ENCODE measurements at places on chromosomes 16 and 17. TPM values are rescaled to one million over a fixed set of nuclear protein-coding genes. Genes with fewer than 3 reads are reported as not detected.

FAM171A2 gene
- total RNA-seq, result 0.25 TPM

CCDC102A gene
- 3.6 TPM for total RNA-seq

DNA sequence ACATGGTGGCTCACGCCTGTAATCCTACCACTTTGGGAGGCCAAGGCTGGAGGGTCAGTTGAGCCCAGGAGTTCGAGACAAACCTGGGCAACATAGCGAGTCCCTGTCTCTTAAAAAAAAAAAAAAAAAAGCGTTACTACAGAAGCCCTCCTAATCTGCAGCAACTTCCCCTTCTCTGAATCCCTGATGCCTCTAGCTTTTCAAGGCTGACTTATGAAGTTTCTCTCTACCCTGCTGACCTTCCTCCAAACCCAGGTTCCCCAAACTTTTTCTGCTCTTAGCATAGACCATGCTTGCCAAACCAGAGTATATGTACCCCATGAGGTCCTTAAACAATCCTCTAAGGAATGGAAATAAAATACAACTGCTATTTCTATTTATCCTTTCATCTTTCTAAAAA is 16.4 kb downstream of the LYRM1 start:
- no peaks in the 10 kb centered on the region for H3K36me3 ChIP-seq
- no peak overlapping the region for H3K4me3 ChIP-seq
- no peak for DNase-seq
- no peaks in the 10 kb centered on the region for H3K27me3 ChIP-seq
- no peaks in the 10 kb centered on the region for H3K4me1 ChIP-seq
- no peak overlapping the region for H3K27ac ChIP-seq

CIITA gene
- 5.1 TPM for total RNA-seq

GRCh38 chr17:62101090-62101489 is 36.0 kb upstream of the MED13 start:
- no peaks in the 10 kb centered on the region for H3K36me3 ChIP-seq
- DNase-seq, result no peak
- H3K27me3 ChIP-seq, result peaks cover 2% of the 10 kb centered on the region
- no peak overlapping the region for H3K4me3 ChIP-seq

DNA sequence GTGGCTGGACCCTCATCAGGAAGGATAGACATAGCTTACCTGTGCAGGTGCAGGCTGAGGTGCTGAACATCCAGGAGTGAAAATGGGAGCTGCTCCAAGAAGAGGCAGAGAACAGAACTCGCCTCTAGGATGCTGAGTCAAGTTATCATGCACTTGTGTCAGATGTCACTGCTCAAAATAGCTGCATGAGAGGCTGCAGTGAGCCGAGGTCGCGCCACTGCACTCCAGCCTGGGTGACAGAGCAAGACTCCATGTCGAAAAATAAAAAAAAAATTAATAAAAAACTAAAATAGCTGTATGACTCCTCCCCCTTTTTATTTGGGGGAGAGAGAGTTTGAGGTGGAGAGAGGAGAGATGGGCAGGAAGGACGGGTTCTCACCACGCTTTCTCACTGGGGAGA is 148.8 kb downstream of the FOXL1 start:
- H3K27me3 ChIP-seq, result peaks cover 16% of the 10 kb centered on the region
- H3K27ac ChIP-seq, result no peak overlapping the region
- H3K36me3 ChIP-seq, result no peaks in the 10 kb centered on the region
- H3K4me3 ChIP-seq, result no peak overlapping the region
- H3K4me1 ChIP-seq, result peaks cover 11% of the 10 kb centered on the region
- no peak for DNase-seq

DNA sequence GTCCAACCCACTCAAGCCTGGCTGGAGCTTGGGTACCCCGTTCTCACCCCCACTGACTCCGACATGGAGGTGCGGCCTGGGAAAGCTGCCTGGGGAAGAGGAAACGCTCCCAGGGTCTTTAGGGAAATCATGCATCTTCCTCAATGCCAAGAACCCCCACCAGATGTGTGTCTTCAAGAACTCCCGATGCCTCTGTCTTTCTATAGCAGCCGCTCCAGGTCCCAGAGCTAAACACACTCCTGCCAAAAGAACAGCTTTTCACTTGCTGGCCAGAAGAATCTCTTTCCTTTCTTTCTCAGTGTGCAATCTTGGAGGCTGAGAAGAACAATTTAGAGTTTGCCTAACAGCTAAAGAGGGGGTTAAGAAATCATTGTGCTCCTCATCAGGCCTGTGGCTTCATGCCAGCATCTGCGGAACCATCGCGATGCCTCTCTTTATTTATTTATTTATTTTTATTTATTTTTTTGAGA is 41.1 kb upstream of the MTSS2 start:
- DNase-seq, result peak; percentile 60
- H3K4me1 ChIP-seq, result peaks cover 40% of the 10 kb centered on the region
- no peaks in the 10 kb centered on the region for H3K27me3 ChIP-seq
- H3K4me3 ChIP-seq, result no peak overlapping the region

- H3K4me1 ChIP-seq, result no peaks in the 10 kb centered on the region
- no peaks in the 10 kb centered on the region for H3K36me3 ChIP-seq
- no peak overlapping the region for H3K4me3 ChIP-seq
- no peak overlapping the region for H3K27ac ChIP-seq
- no peak for DNase-seq
Measured at GRCh38 chr16:58366247-58367031, 25.8 kb upstream of the GINS3 start.

GLIS2 gene
- 16.8 TPM for total RNA-seq

DNA sequence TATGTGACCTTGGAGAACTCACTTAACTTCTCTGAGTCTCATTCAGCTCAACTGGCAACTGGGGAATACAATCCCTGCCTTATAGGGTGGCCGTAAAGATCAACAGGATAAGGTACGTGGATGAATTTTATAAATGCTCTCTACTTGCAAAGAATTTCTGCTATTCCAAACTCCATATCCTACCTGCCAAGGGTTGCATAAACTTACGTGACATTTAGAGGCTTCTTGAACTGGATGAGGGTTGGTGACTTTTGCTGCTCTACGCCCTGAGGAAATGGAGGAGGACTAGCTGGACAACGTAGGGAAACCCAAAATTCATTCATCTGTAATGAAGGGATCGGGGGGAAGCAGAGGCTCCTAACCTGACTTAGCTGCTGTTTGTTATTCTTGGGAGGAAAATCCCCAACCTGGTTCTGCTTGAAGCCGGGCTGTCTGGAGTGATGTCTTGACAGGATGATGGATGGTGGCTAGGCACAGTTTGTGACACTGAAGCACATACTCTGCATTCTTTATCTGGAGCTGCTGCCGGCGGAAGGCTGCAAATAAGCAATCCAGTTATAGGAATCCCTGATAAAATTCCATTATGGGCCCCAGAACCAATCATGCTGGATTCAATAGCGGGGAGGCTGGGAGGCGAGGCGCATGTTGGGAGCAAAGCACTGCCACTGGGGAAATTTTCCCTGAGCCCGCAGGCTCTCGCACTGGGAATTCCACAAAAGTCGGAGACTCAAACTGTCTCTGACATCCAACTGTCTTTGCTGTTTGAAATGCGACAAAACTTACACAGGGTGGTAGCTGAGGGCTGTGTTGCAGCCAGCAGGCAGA is 94.7 kb upstream of the SDK2 start:
- H3K27me3 ChIP-seq, result no peaks in the 10 kb centered on the region
- DNase-seq, result no peak
- H3K4me3 ChIP-seq, result no peak overlapping the region
- no peak overlapping the region for H3K27ac ChIP-seq
- H3K36me3 ChIP-seq, result no peaks in the 10 kb centered on the region

ARL17A gene
- 5.5 TPM for total RNA-seq

DNA sequence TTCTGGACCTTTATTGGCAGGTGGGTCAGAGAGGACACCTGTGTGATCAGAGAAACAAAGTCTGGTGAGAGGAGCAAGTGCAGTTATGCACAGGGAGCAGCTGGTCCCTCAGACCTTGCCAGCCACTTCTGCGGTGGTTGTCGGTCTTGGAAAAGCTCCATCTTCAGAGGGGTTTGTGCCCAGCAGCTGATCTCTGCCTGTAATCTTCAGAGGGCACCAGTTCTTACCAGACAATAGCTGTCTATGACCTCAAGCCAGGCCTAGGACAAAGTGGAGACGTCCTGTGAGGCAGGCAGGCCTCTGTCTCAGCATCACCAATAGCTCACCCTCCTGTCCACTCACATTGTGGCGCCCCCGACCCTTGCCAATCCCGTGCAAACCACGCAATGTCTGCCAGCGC is 66.5 kb upstream of the TBX2 start:
- H3K27me3 ChIP-seq, result no peaks in the 10 kb centered on the region
- no peak for DNase-seq
- no peak overlapping the region for H3K27ac ChIP-seq
- peaks cover 48% of the 10 kb centered on the region for H3K4me1 ChIP-seq
- no peaks in the 10 kb centered on the region for H3K36me3 ChIP-seq

DNA sequence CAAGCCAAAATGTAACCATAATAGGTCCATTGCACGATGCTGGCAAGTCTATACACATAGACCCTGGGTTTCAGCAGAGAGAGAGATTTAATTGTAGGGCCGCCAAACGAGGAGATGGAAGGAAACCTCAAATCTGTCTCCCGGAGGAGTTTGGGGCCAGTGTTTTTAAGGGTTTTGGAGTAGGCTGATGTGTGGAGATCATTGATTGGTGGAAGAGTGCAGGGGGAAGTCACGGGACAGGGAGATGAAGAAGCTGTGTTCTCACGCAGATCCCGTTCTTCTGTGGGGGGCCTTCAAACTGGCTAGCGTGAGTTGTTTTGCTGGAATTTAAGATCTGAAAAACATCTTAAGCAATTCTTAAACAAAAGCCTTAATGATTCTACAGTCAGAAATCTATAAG is 84.8 kb downstream of the KATNIP start:
- H3K36me3 ChIP-seq, result peaks cover 50% of the 10 kb centered on the region
- H3K4me1 ChIP-seq, result no peaks in the 10 kb centered on the region
- no peaks in the 10 kb centered on the region for H3K27me3 ChIP-seq

GRAPL gene
- 1.7 TPM for total RNA-seq

- no peak overlapping the region for H3K27ac ChIP-seq
- H3K27me3 ChIP-seq, result no peaks in the 10 kb centered on the region
- no peaks in the 10 kb centered on the region for H3K4me1 ChIP-seq
- H3K36me3 ChIP-seq, result no peaks in the 10 kb centered on the region
Measured at GRCh38 chr17:51402899-51403298, 142.6 kb downstream of the UTP18 start.

TEX19 gene
- not detected for total RNA-seq

TEDC2 gene
- total RNA-seq, result 0.85 TPM

DNA sequence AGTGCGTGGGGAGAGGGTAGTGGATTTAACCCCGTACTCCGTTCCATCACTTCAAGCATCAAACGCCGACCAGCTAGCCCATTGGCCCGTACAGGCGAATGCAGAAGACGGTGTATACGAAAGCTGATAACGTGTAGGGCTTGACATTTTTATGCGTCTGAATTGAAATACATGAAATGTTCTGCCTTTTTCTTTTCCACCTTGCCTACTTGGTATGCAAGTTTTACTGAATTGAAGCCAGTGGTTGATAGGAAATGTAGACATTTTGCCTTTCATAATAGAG is 834 bp upstream of the STAT3 start:
- H3K36me3 ChIP-seq, result no peaks in the 10 kb centered on the region
- peak overlapping the region; percentile 95 for H3K27ac ChIP-seq
- H3K27me3 ChIP-seq, result no peaks in the 10 kb centered on the region
- H3K4me1 ChIP-seq, result peaks cover 24% of the 10 kb centered on the region
- no peak for DNase-seq

GRCh38 chr16:88378401-88378800 is 4.4 kb upstream of the ZNF469 start:
- H3K27me3 ChIP-seq, result peaks cover 10% of the 10 kb centered on the region
- no peak overlapping the region for H3K4me3 ChIP-seq
- no peak overlapping the region for H3K27ac ChIP-seq
- no peak for DNase-seq
- no peaks in the 10 kb centered on the region for H3K4me1 ChIP-seq

DNA sequence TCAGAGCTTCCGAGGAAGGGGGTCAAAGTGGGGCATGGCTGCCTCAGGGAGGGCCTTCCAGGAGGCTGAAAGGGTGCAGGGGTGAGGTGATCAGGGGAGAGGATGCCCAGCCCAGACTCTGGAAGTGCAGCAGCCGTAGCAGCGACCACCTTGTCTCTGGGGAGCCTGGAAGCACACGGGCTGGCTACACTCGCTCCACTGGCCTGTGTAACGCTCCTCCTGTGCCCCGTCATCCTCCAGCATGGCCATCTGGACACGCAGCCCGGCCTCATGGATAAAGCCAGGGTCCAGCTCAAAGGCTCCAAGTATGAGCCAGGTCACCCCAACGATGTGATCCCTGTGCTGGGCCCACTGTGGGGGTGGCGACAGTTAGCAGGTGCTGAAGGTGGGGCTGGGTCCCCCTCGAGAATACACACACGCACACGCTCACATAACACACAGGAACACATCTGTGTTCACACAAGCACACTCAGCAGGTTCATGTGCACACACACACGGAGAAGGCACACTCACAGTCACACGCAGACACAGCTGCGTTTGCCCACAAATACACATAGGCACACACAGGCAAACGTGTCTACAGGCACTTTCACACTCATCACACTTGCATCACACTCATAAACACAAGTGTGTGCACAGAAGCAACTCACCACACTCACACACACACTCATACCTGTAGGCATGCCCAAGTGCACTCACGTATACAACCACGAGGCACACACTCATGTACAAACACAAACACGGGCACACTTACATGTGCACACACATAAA is 19.3 kb downstream of the POLR3K start:
- H3K4me3 ChIP-seq, result no peak overlapping the region
- no peaks in the 10 kb centered on the region for H3K36me3 ChIP-seq
- no peaks in the 10 kb centered on the region for H3K27me3 ChIP-seq
- no peaks in the 10 kb centered on the region for H3K4me1 ChIP-seq
- no peak for DNase-seq

GRCh38 chr16:87608400-87608985 is 6.2 kb downstream of the JPH3 start:
- no peak overlapping the region for H3K27ac ChIP-seq
- peaks cover under 1% of the 10 kb centered on the region for H3K4me1 ChIP-seq
- H3K36me3 ChIP-seq, result no peaks in the 10 kb centered on the region
- no peak overlapping the region for H3K4me3 ChIP-seq
- H3K27me3 ChIP-seq, result peaks cover 10% of the 10 kb centered on the region
